ENCODE measurements at places on chromosomes 12 and 14.

DNA sequence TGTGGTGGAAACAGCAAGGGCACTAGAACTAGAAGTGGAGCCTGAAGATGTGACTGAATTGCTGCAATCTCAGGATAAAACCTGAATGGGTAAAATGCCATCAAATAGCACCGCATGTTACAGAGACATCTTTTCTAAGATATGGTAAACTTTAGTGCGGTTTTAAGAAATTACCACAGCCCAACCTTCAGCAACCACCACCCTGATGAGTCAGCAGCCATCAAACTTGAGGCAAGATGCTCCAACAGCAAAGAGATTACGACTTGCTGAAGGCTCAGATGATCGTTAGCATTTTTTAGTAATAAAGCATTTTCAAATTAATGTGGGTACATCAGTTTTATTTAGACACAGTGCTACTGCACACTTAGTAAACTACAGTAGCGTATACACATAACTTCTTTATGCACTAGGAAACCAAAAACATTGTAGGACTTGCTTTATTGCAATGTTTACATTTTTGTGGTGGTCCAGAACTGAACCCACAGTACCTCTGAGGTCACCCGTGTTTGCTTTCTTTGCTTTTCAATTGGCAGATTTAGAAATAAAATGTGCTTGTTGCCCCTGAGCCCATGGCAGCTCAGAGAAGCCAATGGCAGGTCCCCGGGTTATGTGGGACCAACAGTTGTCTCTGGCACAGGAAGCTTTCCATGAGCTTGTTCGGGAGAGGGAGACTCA, 15.9 kb downstream of the GOLGA3 start:
- no peak for DNase-seq

DNA sequence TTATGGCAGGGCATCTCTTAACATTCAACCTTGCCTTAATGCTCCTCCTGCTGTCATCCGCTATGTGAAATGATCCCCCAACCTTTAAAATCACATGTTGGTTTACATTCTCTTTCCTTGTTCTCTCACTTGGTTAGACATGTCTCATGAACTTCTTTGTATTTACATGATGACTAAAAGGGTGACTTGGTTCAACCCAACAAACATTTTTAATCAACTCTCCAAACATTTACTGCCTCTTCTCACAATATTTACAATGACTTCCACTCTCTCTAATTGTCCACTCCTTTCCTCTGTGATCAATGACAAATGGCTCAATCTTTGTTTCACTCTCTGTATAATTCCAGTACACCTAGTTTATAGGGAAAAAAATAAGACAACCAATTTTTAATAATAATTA, 506.1 kb downstream of the NELL2 start:
- no peak for DNase-seq

GRCh38 chr14:103861413-103862392, 14.3 kb upstream of the PPP1R13B start:
- no peak for DNase-seq

GRCh38 chr12:51971679-51972421, 20.4 kb downstream of the ACVR1B start:
- no peak for DNase-seq

DNA sequence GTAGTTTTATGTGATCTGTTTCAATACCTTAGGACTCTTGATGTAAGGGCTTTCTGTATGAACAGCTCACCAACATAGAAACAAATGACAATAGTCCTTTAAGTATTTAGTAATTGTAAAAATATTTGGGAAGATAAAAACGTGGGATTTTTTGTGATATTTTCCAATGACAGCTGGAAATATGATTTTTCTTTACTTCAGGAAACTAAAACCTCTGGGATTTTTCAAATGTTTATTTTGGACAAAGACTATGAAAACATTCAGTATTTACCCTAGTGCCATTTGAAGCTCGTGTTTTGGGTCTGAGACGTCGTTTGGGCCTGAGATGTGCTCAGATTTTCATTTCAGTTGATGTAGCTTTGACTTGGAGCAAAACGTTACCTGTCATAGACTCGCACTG, 240.0 kb downstream of the BMP4 start:
- DNase-seq, result no peak

GRCh38 chr12:257521-258321, 4.9 kb downstream of the SLC6A13 start:
- no peak for DNase-seq

DNA sequence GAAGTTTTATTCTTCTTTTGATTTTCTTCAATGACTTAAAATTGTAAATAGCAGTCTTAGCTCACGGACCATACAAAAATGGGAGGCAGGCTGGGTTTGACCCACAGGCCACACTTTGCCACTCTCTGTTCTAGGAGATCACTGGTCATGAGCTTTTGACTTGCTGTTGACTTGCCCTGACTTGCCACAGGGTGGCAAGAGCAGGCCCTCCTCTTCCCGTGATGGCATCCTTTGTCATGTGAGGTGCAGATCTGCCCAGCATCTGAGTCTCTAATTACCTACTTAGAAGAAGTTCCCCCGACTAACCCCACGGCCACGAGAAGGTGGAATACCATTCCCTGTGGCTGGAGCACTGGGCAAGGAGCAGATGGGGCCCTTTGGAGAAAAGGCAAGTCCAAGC, 81.0 kb upstream of the SCAF11 start:
- no peak for DNase-seq
